NCI-H1048 (cell line): ENCODE measurements at places on chromosomes 2 and 18.

- no peak for DNase-seq
Measured at GRCh38 chr2:54012538-54013141, 41.8 kb upstream of the PSME4 start.

DNA sequence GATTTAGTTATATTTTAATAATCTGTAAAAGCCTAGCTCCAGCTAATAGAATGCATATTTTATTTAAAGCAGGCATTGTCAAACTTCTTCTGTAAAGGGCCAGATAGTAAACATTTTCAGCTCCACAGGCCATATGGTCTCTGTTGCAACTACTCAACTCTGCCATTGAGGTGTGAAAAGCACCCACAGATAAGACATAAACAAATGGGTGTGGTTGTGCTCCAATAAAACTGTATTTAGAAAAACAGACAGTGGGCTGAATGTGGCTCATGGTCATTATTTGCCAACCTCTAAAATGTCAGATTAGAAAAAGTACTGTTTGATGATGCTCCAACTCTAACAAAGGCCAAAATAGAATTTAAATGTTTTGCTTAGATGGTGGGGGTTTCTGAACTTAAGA lies 519.9 kb downstream of the RNF144A start:
- no peak for DNase-seq

DNA sequence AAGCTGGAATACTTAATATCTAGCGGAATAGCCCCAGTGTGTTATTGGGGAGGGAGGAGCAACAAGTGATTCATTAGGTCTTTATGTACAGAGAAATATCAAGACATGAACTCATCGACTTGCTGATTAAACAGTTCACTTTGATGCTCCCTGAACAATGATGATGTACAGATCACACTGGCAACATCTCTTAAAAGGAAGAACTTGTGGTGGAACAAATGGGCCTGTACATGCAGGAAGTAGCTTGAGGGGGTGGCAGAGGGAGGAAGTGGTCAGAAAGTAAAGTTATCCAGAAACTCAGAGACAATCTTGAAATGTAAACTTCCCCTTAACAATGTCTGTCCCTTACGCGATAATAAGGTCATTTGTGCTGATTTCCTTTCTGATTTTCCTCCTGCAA lies 90.5 kb downstream of the NXPH2 start:
- no peak for DNase-seq

- no peak for DNase-seq
Measured at GRCh38 chr2:134109725-134110124, 144.1 kb upstream of the MGAT5 start.
